Stimulated activated CD8-positive, alpha-beta memory T cell treated with anti-CD3 and anti-CD28 coated beads, Interleukin-12 subunit alpha, Interleukin-12 subunit beta, amount 100 ng/mL, for 1 hour (primary cell): ENCODE measurements at places on chromosomes 4 and X.

- no peak for DNase-seq
Measured at GRCh38 chr4:100372432-100372831, 145.4 kb downstream of the EMCN start.

GRCh38 chr4:100098011-100098545 is 92.2 kb downstream of the DDIT4L start:
- DNase-seq: no peak

GRCh38 chr4:94454405-94454804 is 2.7 kb downstream of the PDLIM5 start:
- DNase-seq: no peak

- DNase-seq: no peak
Measured at GRCh38 chr4:25609976-25610375, 45.7 kb upstream of the SLC34A2 start.

GRCh38 chr4:177356206-177356605 is 46.5 kb downstream of the NEIL3 start:
- no peak for DNase-seq

DNA sequence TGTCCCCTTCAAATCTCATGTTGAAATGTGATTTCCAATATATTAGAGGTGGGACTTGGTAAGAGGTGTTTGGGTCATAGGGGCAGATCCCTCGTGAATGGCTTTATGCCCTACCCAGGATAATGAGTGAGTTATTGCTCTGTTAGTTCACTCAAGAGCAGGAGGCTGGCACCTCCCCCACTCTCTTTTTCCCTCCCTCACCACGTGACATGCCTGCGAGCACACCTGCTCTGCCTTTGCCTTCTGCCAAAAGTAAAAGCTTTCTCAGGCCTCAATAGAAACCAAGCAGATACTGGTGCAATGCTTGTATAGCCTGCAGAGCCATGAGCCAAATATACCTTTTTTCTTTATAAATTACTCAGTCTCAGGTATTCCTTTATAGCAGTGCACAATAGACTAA is 286.3 kb upstream of the UGT8 start:
- no peak for DNase-seq

DNA sequence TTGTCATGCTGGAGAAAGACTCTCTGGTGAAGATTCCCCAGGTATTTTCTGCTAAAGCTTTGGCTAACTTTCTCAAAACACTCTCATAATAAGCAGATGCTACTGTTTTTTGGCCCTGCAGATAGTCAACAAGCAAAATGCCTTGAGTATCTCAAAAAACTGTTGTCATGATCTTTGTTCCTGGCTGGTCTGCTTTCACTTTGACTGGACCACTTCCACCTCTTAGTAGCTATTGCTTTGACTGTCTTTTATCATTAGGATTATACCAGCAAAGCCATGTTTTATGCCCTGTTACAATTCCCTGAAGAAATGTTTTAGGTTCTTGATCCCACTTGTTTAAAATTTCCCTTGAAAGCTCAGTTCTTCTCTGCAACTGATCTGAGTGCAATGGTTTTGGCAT is 231.5 kb downstream of the SLC7A11 start:
- no peak for DNase-seq
